ENCODE measurements at places on chromosomes 13 and 19. TPM values are rescaled to one million over a fixed set of nuclear protein-coding genes. Genes with fewer than 3 reads are reported as not detected.

DNA sequence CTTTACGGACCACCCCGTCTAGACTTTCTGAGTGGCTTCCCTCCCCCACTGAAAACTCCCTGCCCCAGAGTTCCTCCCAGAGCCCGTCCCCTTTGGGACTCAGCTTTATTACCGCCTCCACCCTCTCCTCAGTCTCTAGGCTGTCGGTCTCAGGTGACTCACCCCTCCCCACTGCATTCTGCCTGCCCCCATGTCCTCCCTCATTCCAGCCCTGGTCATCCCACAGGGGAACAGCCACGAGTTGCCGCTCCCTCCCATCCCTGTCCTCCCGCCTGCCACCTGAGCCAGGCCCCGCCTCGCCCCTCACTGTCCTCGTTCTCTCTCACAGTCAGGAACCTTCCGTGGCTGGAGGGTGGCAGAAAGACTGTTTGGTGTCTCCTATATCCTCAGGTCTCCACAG lies 57.3 kb downstream of the SMARCA4 start:
- H3K4me3 ChIP-seq: no peak overlapping the region
- no peak overlapping the region for H3K27ac ChIP-seq
- no peaks in the 10 kb centered on the region for H3K27me3 ChIP-seq

DNA sequence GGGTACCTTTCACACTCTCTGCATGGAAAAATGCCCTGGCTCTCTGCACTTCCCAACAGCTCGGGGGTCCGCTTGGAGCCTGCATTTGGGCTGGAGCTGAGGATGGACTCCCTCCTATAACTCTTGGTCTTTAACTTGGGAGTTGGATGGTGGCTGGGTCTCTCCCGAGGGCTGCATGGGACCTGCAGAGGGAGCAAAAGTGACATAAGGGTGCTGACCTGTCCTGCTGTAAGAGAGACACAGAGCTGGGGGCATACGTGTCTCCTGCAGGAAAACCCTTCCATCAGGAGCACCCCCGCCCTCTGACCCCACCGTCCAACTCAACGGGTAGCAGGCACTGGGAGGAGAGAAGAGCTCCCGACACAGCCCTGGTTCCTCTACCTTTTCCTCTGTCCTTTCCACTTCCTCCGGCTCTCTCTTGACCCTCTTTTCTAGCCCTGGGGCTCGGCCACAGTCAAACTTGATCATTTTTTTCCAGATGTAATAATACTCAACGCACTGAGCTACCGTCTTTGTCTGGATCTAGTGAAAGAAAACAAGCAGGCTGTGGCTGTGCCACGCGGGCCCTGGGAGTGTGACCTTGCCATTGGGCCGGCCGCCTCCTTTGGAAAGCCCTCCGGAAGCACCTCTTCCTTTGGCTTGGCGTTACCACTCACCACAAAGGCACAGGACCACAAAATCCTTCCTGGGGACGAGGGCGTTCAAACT lies 6.8 kb upstream of the NAPA start:
- H3K27ac ChIP-seq: no peak overlapping the region
- H3K4me1 ChIP-seq: no peaks in the 10 kb centered on the region

KCNN4 gene
- 56.1 TPM for total RNA-seq

DNA sequence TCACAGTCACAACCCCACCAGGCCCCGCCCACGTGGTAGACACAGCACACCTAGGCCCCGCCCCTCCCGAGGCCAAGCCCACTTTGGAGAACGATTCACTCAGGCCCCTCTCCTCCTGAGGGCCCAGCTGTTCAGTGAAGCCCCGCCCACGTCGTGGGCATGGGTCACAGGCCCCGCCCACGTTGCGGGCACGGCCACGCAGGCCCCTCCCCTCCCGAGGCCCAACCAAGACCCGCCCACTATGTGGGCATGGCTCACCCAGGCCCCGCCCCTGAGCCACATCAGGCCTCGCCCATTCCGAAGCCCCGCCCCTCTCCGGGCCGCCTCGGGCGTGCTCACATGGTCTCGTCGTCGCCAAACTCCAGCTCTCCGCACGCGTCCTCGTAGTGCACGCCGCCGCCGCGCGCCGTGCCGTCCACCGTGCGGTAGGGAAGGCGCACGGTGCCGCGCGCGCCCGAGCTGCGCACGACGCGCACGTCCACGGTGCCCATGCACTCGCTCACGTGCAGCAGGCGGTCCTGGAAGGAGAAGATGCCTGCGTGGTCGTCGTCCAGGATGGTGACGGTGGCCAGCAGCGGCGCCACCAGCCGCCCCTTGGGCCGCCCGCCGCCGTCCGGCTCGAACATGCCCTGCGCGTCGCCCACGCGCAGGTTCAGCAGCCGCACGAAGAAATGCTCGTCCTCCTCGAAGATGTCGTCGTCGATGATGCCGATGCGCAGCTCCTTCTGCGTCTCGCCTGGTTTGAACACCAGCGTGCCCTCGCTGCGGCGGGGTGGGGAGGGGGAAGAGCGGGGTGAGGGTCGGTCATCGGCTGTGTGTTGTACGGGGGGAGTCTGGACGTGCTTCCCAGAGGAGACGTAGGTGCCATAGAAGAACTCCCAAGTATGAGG lies 24.0 kb downstream of the SLC8A2 start:
- peaks cover 44% of the 10 kb centered on the region for H3K4me1 ChIP-seq
- peaks cover 6% of the 10 kb centered on the region for H3K27me3 ChIP-seq
- H3K36me3 ChIP-seq: no peaks in the 10 kb centered on the region

- H3K4me3 ChIP-seq: no peak overlapping the region
- H3K4me1 ChIP-seq: no peaks in the 10 kb centered on the region
- no peak overlapping the region for H3K27ac ChIP-seq
- H3K36me3 ChIP-seq: no peaks in the 10 kb centered on the region
- H3K27me3 ChIP-seq: no peaks in the 10 kb centered on the region
- no peak for DNase-seq
These were observed 871.7 kb downstream of the DACH1 start for GRCh38 chr13:70995338-70995737.

GRCh38 chr19:5030822-5031221 lies 61.9 kb downstream of the KDM4B start:
- no peak overlapping the region for H3K27ac ChIP-seq
- no peaks in the 10 kb centered on the region for H3K27me3 ChIP-seq
- peaks cover 2% of the 10 kb centered on the region for H3K36me3 ChIP-seq
- H3K4me3 ChIP-seq: no peak overlapping the region

Data from CD4-positive, CD25-positive, alpha-beta regulatory T cell (primary cell).